Activated T-helper 17 cell treated with anti-CD3 and anti-CD28 coated beads, Interleukin-2, amount 50 U/mL, for 72 hours (primary cell): ENCODE measurements at places on chromosomes 6 and 20.

GRCh38 chr20:32667027-32667426 lies 6.7 kb downstream of the C20orf203 start:
- no peak for ATAC-seq

GRCh38 chr20:12153628-12154027 lies 235.9 kb downstream of the BTBD3 start:
- ATAC-seq = no peak

GRCh38 chr6:2529211-2529719 lies 221.5 kb downstream of the MYLK4 start:
- no peak for ATAC-seq

- ATAC-seq = no peak
These were observed 45.9 kb upstream of the PXDC1 start for GRCh38 chr6:3797231-3798054.

DNA sequence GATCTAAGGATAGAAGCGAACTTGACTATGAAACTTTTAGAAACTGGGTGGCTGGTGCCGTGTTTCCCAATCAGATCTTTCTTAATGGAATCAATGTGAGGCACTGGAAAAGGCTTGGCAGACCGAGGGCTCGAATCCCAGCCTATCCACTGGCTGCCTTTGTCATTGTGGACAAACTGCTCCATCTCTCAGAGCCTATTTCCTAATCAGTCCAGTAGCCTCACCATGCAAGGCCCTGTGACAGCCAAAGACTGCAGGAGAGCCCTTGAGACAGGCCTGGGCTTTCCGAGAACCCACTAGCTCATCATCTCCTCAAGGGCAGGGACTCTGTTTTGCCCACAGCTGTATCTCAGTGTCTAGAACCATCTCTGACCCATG lies 43.4 kb downstream of the SPDEF start:
- no peak for ATAC-seq

GRCh38 chr6:160349814-160350350 lies 1.7 kb downstream of the SLC22A3 start:
- no peak for ATAC-seq

GRCh38 chr20:3800256-3800877 lies 4.3 kb downstream of the CDC25B start:
- no peak for ATAC-seq

- ATAC-seq = peak; percentile 48
These were observed 5.7 kb downstream of the ELOVL4 start for GRCh38 chr6:79941489-79942151.

DNA sequence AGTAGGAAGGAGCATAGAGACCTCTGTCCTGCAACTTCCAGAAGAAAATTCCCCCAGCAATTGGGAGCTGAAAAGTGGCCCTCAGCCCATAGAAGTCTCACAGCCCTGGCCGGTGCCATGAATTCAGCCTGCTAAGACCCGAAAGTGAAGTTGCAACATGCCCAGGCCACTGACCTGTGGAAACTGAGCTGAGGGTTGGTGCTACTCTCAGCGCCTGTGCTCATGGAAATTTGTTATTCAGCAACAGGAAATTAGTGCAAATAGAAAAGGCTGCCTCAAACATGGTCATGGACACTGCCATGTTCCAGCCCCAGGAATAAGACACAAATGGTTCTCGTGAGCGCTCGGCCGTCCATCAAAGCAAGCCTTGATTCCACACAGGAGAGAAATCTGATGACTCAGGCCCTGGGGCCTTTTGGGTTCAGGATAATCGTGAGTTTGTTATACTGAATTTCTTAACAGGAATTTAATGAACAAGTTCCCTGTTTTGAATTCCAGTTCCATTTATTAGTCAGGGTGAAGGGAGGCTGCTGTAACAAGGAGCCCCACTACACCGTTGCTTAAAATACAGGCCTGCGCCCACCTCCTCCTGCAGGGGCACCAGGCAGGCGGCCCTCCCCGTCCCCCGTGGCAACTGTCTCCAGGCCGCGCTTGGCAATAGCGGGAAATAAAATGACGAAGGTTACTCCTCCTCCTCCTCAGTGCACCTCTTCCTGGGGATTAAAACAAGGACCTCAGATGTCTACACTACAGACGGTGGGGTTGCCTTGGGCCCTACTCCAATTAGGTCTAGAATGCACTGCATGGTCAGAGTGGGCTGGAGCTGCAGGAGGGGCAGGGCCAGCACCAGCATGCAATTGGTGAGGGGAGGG lies 152.9 kb downstream of the ERMARD start:
- no peak for ATAC-seq

DNA sequence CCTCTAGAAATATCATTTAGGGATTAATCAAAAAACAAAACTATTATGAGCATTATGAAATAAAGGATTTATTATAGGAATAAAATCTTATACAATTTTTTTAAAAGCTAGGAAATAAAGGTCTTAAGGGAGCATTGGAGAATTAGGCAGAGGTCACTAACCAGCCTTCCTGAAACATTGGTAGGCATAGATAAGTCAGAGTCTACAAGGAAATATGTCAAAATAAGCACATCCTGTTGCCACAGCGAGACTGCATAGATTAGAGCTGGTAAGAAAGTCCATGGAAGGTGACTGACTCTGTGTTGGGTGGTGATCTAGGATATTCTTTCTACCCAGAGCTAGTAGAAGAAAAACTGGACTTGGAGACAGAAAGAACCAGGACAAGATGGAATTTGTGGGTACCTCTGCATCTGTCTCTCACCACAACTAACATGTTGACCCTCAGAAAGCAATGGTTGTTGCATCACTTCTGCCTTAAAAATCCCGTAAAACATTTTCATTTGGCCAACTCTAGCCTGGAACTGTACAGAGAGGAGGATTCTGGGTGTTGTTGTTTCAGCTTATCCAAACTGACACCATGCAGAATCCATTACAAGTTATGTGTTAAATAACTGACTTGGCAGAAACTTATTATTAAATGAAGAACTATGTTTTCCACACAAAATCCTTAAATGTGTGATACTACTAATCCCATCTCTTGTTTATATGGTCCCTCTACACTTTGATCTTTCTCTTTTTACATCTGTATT lies 77.1 kb downstream of the FBXO5 start:
- ATAC-seq = no peak
